Stimulated activated CD4-positive, alpha-beta T cell treated with anti-CD3 and anti-CD28 coated beads, Interleukin-2, amount 100 ng/mL, for 4 hours (primary cell): ENCODE measurements at places on chromosomes 2 and 18.

- no peak for DNase-seq
These were observed 40.6 kb upstream of the RNU4ATAC start for GRCh38 chr2:121489911-121490583.

DNA sequence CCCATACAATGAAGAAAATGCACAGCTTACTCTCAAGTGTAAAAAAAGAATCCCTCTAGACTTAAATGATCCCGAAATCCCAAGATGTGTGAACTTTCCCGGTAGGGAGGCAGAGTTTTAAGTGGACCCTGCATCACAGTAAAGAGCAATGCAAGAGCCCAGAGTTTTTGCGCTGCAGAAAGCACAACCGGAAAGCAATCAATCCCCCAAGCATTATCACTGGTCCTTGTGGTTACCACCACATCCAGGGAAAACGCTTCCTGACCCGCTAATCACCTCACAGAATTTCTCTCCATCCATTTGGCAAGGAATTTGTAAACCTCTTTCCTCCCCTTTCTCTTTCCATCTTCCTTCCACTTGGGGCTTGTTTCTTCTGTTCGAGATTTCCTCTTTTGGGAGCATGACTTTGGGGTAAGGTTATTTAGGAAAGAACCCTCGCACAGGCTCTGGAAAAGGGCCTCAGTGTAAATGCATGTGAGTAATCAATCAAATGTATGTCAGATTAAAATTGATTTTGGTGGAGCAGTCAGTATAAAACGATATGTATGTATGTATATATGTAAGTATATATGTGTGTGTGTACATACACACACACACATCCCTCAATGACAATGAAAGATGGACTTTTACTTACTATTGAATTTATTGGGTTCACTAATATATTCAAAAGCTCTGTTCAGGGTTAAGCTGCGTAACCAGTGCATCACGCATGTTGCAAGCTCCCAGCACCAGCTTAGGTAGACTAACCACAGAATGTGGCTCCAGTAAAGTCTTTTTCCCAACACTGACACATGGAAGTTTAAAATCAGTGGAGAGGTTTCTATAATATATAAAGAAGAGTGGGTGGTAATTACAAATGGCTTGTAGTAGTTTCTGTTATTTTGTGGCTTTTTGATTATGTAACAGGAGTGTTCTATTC is 1.6 kb downstream of the PLCL1 start:
- DNase-seq, result no peak

DNA sequence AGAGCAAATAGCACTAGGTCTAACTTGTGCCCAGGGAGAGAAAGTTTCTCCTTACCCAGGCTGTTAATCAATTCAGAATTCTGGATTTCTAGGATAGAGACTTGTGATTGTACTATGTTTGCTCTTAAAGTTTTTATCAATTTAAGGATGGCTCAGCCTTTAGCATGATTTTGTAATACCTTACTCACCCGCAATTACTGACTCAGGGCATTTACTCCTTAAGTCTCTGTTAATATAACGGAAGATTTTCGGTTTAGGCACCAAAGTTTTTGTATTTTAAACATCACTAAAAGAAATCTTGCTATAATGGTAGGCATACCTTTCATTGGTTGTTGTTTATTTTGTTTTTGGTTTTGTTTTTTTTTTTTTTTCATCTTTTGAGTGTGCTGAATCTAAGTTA is 358.2 kb downstream of the RBM43 start:
- DNase-seq, result no peak

DNA sequence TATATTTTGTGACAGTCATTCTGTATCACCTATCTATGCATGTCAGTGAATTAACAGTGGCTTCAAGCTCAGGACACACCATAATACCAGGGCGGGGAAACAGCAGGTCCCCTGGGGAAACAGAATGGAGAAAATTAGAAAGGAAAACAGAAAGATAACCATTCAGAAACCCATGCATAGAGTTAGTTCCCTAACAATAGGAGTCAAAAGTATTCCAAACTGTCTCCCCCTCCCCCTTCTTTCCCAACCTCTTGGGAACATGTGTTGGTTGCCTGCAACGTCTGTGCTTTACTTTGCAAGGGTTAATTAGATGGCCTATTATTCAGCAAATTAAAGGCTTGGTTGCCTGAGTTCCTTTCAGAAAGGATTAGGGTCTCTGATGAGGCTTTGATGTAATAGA is 176.4 kb downstream of the MYO3B start:
- no peak for DNase-seq

- no peak for DNase-seq
These were observed 54.0 kb upstream of the REL start for GRCh38 chr2:60827369-60827768.

DNA sequence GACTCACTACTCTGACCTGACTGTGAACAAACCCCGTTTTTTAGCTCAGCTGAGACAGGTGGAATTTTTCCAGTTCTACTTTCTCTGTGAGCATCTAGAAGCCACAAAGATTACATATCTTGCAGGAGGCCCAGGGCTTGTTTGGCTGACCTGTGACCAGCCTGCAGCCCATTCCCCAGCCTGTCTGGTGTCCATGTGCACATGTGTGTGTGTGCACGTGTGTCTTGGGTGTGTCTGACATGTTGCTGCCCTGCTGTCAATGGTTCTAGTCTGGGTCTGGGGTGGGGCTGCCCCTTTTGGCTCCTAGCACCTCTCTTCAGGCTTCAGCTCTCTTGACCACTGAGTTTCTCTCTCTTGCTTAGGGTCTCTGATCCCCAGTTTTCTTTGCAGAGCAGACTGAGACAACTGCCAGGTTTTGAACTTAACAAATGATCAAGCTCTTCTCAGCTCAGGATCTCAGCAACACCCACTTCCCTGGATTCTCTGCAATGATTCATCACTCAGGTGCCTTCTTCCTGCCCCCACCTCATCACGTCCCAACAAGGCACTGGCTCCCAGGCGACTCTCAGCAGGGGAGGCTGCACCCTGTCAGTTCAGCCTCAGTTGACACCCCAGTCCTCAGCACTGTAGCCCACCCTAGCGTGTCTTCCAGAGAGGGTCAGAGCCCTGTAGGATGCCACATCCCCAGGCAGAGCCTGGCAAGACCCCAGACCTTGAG is 130.3 kb downstream of the CELF4 start:
- DNase-seq, result no peak

DNA sequence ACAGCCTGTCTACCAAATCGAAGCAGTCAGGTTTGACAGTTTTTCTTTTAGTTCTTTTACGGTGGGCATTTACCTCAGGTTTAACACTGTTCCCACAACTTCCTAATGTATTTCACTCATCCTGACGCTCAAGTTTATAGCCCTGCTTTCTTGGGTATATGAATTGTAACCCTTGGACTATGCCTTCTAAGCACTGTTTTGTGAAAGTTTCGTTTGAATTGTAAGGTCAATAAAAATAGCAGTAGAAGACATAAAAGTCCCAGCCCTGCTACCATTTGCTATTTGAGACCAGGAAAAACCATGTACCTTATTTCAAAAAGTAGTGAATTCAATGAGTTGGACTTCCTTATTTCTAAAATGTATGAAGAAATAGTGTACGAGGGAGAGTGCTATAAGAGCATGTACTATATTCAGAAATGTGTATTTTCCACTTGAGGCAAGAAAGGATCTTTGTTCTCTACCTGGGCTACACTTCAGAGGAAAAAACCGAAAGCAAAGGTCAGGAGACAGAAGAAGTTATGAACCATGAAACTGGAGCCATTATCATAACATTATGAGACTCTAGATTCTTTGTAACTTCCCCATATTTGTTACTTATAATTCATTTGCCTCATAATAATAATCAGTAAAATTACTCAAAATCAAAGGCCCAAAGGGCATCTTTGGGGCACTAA is 1.9 kb upstream of the ZC3H15 start:
- DNase-seq, result no peak
